ENCODE measurements at places on chromosomes 13 and 19. TPM values are rescaled to one million over a fixed set of nuclear protein-coding genes. Genes with fewer than 3 reads are reported as not detected.

DNA sequence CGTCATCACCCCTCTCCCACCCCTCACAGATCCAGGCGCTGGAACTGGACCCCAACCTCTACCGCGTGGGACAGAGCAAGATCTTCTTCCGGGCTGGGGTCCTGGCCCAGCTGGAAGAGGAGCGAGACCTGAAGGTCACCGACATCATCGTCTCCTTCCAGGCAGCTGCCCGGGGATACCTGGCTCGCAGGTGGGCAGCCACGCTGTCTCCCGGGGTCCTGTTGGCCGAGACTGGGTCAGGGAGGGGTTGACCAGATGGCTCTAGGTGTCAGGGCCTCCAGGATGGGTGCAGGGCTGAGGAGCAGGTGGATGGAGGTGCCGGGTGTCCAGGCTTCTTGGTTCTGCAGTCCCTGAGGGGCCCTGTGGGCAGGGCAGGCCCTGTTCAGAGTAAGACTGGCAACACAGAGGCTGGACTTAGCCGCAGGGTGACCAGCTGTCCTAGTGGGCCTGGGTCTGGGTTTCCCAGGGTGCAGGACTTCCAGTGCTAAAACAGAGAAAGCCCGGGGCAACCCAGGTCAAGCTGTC lies 58.1 kb downstream of the MYH14 start:
- no peak for DNase-seq

DNA sequence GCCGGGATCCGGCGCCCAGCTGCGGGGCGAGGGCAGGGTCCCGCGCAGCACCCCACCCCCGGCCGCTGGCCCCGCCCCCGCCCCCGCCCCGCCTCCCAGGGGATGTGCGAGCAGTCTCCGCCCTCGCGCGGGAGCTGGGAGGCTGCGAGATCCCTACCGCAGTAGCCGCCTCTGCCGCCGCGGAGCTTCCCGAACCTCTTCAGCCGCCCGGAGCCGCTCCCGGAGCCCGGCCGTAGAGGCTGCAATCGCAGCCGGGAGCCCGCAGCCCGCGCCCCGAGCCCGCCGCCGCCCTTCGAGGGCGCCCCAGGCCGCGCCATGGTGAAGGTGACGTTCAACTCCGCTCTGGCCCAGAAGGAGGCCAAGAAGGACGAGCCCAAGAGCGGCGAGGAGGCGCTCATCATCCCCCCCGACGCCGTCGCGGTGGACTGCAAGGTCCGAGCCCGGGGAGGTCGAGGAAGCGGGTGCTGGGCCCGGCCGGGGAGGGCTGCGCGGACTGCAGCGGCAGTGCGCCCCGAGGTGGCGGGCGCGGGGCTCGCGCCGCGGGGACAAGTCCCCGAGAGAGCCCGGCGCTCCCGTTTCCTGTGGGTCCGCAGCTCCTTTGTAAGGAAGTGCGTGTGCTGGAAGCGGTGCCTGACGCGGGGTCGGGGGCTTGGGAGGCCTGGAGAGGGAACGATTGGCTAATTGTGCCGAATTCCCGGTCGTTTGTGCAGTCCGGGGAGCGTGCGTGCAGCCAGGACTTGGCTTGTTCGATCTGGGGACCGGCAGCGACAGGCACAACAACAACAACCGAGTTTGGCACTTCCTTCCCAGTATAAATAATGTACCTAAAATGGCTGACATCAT lies at the start of gene ITM2B:
ITM2B (plus strand) TSS at position 161 of the 843 bp plus-strand sequence; CDS start at position 316, 155 bp downstream.
- peak; percentile 93 for DNase-seq

Gene GRIN3B
- total RNA-seq, result not detected

DNA sequence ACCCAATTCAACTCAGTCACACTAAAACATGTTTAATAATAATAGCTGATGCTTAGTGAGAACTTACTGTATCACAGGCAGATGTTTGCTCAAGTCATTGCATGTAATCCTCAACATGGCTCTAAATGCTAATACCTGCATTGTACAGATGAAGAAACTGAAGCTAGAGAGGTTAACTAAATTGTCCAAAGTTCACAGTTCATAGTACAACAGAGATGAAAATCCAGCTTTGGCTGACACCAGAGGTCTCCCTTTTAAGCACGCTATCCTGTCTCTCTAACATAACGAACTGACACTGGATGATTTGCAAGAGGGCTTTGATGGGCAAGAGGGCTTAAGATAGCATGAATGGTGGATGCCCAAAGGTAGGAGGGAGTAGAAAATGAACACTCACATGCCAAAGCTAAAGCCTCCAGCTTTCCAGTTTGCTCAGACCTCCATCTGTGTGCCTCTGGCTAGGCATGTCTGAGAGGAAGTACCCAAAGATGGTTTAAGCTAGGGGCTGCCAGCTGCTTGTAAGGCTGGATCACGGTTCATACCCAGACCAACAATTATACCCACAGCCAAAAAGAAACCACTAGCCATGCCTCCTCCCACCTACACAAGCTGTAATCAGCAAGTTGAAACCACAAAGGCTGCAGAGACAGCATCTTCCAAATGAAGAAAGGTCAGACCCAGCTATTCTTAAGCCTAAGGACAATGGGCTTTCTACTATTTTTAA lies 196.9 kb upstream of the UBL3 start:
- no peak for DNase-seq

Gene ZNF576
- 16.6 TPM for total RNA-seq

GRCh38 chr13:79149210-79149609 lies 256.8 kb downstream of the RBM26 start:
- DNase-seq, result no peak

DNA sequence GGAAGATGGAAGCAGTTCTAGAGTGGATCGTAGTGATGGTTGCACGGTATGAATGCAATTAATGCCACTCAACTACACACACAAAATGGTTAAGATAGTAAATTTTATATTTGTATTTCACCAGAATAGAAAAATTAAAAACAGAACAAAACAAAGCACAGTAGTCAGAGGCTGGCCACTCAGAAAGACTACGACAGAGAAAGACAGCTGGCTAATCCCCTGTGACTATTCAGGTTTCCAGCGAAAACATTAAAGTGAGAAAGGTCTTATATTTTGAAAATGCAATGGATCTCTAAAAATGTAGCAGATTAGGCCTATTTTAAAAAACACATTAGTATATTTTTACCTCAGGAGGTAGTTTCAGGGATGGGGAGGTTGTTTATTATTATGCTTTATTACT lies 131.3 kb upstream of the POSTN start:
- DNase-seq, result no peak

DNA sequence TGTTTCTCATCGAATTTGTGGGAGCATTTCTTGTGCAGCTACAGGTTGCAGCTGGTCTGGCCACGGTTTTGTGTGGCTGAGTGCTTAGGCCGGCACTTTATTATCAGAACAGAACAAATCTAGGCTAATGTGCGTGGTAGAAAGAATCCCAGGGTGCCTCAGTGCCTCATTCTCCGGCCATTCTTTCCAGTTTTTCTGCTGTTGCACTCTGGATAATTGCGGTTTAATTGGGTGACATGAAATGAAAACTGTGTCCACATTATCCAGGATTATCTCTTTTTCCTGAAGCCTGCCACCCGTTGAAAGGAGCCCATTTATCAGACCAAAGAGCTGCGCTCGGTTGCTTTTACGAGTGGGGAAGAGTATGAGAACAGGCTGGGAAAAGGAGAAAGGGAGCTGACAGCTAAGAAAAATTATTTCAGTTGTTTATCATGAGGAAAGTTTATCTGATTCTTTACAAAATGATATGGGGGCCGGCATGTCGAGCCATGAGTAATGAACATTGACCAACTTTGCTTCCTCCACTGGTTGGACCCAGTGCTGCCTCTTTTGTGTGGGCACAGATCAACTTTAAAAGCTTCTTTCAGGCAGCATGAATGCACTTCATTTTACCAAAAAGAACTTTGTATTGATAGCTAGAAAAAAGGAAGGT lies 117.0 kb upstream of the SOX21 start:
- DNase-seq, result no peak

DNA sequence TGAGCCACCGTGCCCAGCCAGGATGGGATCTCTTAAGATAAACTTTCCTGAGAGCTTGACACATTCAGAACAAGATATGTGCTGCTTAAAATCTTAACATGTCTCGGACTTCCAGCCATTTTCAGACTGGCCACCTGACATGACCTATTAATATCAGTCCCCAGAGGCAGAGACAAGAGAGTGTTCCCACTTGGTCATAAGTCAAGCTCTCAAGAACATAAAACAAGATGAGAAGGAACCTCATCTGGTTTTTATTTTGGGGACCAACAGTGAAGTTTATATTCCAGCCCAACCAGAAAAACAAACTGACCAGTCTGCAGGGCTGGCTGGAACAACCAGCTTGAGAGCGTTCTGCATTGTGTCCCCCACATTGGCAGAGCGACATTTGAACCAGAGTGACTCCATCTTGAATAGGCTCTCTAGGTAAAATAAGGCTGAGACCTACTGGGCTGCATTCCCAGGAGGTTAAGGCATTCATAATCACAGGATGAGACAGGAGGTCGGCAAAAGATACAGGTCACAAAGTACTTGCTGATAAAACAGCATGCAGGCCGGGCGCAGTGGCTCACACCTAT lies 21.8 kb upstream of the PLEKHF1 start:
- DNase-seq, result no peak

Gene EFNA2
- total RNA-seq, result not detected

- no peak for DNase-seq
Measured at GRCh38 chr13:104553186-104553585, 1487.0 kb upstream of the SLC10A2 start.

DNA sequence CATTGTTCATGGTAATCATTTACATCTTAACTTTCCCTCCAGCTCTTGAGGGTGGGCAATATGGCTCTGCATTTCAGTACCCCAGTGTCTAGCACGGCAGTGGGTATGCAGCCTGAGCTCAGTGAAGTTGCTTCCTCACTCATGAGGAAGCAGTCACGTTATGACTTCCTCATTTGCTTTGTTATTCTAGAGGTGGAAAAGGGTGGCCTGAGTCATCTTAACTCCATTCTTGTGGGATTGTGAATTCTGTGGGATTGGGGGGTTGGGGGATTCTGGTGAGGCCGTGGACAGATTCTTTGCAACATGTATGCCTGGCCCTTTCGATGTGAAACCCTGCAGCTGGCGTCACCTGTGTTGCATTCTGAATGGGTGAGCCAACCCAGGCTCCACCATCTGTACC lies 406.7 kb upstream of the ZNF507 start:
- no peak for DNase-seq

GRCh38 chr19:22118132-22118531 lies 65.8 kb downstream of the ZNF257 start:
- DNase-seq, result no peak

- peak; percentile 55 for DNase-seq
Measured at GRCh38 chr13:54775501-54776191, 1747.0 kb downstream of the OLFM4 start.

- no peak for DNase-seq
Measured at GRCh38 chr13:85896516-85897450, 97.6 kb upstream of the SLITRK6 start.

GRCh38 chr13:114296902-114297301 lies 15.5 kb downstream of the UPF3A start:
- no peak for DNase-seq

Gene LYL1
- 21.8 TPM for total RNA-seq

DNA sequence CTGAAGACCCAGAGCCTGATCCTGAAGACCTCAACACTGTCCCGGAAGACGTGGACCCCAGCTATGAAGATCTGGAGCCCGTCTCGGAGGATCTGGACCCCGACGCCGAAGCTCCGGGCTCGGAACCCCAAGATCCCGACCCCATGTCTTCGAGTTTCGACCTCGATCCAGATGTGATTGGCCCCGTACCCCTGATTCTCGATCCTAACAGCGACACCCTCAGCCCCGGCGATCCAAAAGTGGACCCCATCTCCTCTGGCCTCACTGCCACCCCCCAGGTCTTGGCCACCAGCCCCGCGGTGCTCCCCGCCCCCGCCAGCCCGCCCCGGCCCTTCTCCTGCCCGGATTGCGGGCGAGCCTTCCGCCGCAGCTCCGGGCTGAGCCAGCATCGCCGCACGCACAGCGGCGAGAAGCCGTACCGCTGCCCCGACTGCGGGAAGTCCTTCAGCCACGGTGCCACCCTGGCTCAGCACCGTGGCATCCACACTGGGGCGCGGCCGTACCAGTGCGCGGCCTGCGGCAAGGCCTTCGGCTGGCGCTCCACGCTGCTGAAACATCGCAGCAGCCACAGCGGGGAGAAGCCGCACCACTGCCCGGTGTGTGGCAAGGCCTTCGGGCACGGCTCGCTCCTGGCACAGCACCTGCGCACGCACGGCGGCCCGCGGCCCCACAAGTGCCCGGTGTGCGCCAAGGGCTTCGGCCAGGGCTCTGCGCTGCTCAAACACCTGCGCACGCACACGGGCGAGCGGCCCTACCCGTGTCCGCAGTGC lies 2.9 kb upstream of the MCOLN1 start:
- DNase-seq, result no peak

- DNase-seq, result no peak
Measured at GRCh38 chr13:33904431-33904830, 86.5 kb downstream of the RFC3 start.

GRCh38 chr13:60577761-60578160 lies 180.7 kb downstream of the TDRD3 start:
- no peak for DNase-seq

- peak; percentile 80 for DNase-seq
Measured at GRCh38 chr19:45117167-45117594, 24.2 kb downstream of the PPP1R37 start.

DNA sequence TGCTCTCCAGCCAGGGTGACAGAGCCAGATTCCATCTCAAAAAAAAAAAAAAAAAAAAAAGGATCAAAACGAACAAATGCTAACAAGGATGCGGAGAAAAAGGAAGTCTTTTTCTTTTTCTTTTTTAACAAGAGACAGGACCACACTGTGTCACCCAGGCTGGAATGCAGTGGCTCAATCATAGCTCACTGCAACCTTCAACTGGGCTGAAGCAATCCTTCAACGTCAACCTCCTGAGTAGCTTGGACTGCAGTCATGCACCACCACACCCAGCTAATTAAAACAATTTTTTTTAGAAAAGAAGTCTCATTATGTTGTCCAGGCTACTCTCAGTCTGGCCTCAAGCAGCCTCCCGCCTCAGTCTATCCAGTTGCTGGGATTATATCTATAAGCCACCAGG lies 20.8 kb upstream of the OR7A17 start:
- DNase-seq, result no peak

Gene GPR12
- total RNA-seq, result not detected

Gene CYP2F1
- total RNA-seq, result not detected

Gene FUT2
- 0.81 TPM for total RNA-seq

GRCh38 chr19:4337906-4338440 lies 654 bp downstream of the STAP2 start:
- no peak for DNase-seq

- no peak for DNase-seq
Measured at GRCh38 chr19:41189425-41190065, 3.5 kb upstream of the CYP2S1 start.

GRCh38 chr19:40933025-40933424 lies 51.0 kb upstream of the CYP2A7 start:
- no peak for DNase-seq

- no peak for DNase-seq
Measured at GRCh38 chr19:41323430-41324125, 13.6 kb downstream of the CCDC97 start.

GRCh38 chr13:106426909-106427308 lies 108.6 kb downstream of the EFNB2 start:
- DNase-seq, result no peak

All from upper lobe of right lung (tissue), 1 donor.